Type B pancreatic cell (in vitro differentiated cells): ENCODE measurements at places on chromosomes 1 and 21.

DNA sequence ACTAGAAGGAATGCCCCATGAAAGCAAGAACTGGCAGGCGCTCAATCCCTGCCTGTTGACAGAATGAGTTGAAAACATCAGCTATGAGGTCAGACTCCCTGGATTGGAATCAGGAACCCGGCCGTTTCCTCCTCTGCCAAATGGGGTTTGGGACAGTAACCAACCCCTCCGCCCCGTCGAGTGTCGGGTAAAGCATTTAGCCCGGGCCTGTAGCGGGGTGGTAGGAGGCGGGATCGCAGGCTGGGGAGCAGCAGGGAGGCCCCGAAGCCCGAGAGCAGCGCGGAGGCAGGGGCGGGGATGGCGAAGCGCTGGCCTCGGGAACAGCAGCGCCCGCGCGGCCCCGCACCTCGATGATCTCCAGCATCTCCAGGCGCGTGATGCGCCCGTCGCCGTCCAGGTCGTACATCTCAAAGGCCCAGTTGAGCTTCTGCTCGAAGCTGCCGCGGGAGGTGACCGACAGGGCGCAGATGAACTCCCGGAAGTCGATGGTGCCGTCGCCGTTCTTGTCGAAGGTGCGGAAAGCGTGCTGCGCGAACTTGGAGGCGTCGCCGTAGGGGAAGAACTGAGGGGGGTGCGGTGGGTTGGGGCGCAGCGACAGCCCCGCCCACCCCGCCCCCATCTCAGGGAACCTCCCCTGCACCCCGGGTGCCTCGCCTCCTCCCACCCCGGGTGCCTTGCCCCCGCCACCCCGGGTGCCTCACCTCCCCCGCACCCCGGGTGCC, 7.5 kb downstream of the HPCAL4 start:
- peaks cover 87% of the 10 kb centered on the region for H3K27me3 ChIP-seq
- no peak overlapping the region for H3K27ac ChIP-seq
- no peaks in the 10 kb centered on the region for H3K36me3 ChIP-seq
- DNase-seq, result no peak
- H3K4me3 ChIP-seq, result no peak overlapping the region
- peaks cover 5% of the 10 kb centered on the region for H3K4me1 ChIP-seq

GRCh38 chr1:229751610-229752009, 125.6 kb downstream of the URB2 start:
- H3K36me3 ChIP-seq, result no peaks in the 10 kb centered on the region
- no peak overlapping the region for H3K4me3 ChIP-seq
- H3K4me1 ChIP-seq, result no peaks in the 10 kb centered on the region
- no peaks in the 10 kb centered on the region for H3K27me3 ChIP-seq

- H3K36me3 ChIP-seq, result no peaks in the 10 kb centered on the region
- no peak for DNase-seq
- peaks cover 13% of the 10 kb centered on the region for H3K27me3 ChIP-seq
- H3K27ac ChIP-seq, result no peak overlapping the region
- H3K4me3 ChIP-seq, result no peak overlapping the region
These were observed 486.5 kb downstream of the SIPA1L2 start for GRCh38 chr1:232143315-232143886.

DNA sequence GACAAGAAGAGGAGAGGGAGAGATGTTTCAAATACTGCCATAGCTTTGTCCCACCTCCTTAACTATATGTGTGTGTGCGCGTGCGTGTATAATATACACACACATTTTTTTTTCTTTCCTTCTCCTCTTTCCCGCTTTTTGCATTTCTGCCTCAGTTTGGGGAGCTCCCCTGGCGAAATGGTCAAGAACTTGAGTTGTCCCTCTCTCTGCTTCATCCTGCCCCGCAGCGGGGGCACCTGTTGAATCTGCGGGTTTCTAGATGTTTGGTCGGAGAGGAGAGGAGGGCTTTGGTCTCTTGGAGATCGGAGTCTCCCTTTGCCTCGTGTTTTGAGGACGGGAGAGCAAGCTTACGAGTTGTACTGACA, 504 bp downstream of the SCCPDH start:
- H3K27ac ChIP-seq, result peak overlapping the region; percentile 78
- no peak for DNase-seq
- peaks cover 35% of the 10 kb centered on the region for H3K36me3 ChIP-seq
- H3K27me3 ChIP-seq, result no peaks in the 10 kb centered on the region
- H3K4me3 ChIP-seq, result peak overlapping the region; percentile 99

- H3K4me3 ChIP-seq, result no peak overlapping the region
- H3K27ac ChIP-seq, result no peak overlapping the region
- H3K4me1 ChIP-seq, result peaks cover 12% of the 10 kb centered on the region
- no peak for DNase-seq
- H3K27me3 ChIP-seq, result no peaks in the 10 kb centered on the region
These were observed 30.9 kb downstream of the FMO1 start for GRCh38 chr1:171279234-171279633.

GRCh38 chr1:110450929-110451328, at the start of gene PROK1:
PROK1 (plus strand) TSS chr1:110451149; CDS start chr1:110451217, 68 bp downstream.
- no peak for DNase-seq
- H3K4me1 ChIP-seq, result no peaks in the 10 kb centered on the region
- H3K4me3 ChIP-seq, result no peak within 1 kb of the TSS
- no peaks in the 10 kb centered on the region for H3K36me3 ChIP-seq

DNA sequence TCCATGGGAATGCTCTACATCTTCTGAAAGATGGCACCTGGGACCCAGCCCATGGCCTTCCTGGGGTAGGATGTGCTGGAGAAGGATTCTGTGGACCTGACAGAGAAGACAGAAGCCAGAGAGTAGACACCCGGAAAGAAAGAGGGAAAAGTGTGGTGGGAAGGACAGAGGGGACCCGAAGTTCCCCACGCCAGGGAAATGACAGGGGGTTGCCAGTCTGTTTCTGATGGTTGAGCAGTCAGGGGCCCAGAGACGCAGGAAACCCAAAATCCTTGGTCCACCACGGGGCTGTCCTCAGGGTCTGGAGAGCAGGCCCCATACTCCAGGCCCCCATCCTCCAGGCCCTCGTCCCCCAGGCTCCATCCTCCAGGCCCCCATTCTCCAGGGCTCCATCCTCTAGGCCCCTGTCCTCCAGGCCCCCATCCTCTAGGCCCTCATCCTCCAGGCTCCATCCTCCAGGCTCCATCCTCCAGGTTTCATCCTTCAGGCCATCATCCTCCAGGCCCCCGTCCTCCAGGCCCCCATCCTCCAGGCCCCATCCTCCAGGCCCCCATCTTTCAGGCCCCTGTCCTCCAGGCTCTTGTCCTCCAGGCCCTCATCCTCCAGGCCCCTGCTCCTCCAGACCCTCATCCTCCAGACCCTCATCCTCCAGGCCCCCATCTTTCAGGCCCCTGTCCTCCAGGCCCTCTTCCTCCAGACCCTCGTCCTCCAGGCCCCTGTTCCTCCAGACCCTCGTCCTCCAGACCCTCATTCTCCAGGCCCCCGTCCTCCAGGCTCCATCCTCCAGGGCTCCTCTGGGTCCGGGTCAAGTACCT, 1.0 kb upstream of the TFF2 start:
- H3K4me3 ChIP-seq, result no peak overlapping the region
- peak; percentile 52 for DNase-seq
- H3K36me3 ChIP-seq, result no peaks in the 10 kb centered on the region
- no peak overlapping the region for H3K27ac ChIP-seq
